NCI-H524 treated with DMSO at 0.1 percent for 48 hours (cell line): ENCODE measurements at places on chromosomes 7 and 10.

- no peak for DNase-seq
Measured at GRCh38 chr7:111132833-111133232, 41.9 kb downstream of the LRRN3 start.

DNA sequence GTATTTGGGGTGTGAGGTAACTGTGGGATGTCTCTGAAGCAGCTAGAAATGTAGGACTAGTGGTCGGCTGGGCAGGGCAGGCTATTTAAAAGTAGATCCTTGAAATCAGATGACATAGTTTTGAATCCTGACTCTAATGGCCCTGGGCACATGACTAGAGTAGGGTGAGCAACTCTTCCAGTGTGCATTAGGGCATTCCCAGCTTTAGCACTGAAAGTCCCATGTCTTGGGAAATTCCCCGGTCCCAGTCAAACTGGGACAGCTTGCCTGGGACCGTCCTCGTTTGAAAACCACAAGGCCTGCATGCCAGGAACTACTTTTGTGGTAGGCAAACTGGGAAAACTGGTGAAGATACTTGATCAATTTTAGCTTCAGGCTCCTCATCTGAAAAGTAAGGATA, 255.3 kb downstream of the PTEN start:
- no peak for DNase-seq

DNA sequence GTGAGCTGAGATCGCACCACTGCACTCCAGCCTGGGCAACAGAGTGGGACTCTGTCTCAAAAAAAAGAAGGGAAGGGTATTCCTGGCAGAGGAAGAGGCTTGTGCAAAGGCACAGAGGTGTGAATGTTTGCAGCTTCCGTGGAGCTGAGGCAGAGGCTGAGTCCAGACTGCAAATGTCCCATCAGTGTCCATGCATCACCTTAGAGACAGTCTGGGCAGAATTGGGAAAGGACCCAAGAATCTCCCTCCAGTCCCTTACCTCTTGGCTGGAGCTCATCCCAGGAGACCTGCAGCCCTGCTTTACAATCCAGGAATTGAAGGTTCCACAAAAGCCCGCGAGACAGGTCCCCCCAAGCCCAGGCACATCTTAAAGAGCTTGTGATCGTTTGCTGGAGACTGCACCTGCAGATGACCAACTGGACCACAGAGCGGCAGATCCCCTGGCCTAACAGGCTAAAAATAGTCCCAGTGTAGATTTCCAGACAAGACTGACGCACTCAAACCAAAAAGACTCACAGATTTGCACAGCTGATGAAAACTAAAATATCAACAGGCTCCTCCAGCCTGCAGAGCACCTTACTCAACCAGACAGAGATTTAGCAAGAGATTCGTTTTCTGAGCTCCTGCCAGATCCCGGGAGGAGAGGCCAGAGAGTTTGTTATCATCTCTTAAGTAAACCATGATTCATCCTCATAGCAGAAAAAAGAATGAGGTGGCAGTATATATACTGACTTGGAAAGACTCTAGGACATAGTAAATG, 22.9 kb upstream of the NANOS1 start:
- no peak for DNase-seq

DNA sequence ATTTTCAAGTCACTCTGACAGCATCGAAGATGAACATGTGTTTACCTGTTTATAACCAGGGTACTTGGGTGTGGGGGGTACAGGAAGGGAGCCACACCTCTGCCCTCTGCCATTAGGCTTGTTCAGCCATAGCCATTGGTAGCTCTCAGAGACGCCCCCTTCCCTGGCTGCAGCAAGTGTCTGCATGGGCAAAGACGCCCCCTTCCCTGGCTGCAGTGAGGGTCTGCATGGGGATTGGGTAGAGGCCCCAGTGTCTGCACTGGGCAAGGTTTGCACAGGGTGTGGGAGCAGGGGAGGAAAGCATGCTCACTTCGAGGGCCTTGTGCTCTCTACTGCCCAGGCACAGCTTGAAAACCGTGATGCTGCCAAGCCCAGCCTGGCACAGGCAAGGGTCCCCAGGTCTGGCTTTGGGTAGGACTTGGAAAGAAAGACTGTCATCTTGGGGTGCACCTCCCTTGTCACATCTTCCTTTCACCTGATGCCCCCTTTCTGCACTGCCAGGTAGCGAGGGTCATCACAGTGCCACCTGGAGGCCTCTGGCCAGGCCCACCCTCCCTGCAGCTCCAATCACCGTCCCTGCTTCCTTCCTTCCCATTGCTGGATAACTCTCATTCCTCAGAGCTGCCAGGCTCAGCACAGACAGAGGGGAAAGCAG, 3.7 kb downstream of the TMEM225B start:
- no peak for DNase-seq

DNA sequence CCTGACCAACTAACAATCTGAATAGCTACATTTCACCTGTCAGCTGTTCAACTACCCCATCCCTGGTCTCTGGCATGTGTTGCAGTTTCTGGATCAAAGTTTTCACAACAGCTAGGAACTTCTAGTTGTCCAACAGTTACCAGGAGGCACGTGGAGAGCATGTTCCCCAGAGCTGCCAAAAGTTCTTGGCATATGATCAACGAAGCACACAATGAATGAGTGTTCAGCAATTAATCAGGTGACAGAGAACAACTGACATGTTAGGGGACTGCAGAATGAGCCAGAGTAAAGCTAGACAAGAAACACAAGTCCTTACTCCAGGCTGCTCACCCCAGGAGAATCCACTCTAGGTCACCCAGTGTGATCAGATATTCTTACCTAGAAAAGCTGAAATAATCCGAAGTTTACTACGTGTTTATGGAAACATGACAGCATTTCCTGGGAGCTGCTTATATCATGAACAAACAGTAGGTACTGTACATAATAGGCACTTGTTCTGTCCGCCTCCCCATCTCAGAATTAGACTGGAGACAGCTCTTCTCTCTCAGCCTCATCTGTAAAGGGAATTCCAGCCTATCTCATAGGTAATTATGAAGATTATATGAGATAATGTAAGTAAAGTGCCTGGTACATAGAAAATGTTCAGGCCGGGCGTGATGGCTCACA, 50.6 kb downstream of the ZNF438 start:
- no peak for DNase-seq

- DNase-seq = peak; percentile 97
Measured at GRCh38 chr7:125563964-125564529, 634.4 kb upstream of the POT1 start.

GRCh38 chr7:158402471-158402870, 185.2 kb downstream of the PTPRN2 start:
- no peak for DNase-seq

- DNase-seq = no peak
Measured at GRCh38 chr10:101310529-101311184, 43.3 kb upstream of the BTRC start.

GRCh38 chr10:15245530-15245929, 77.0 kb upstream of the NMT2 start:
- DNase-seq = no peak

GRCh38 chr7:75698358-75698757, 40.4 kb downstream of the HIP1 start:
- DNase-seq = no peak

GRCh38 chr10:62613424-62613823, 191.1 kb upstream of the ADO start:
- DNase-seq = no peak

GRCh38 chr7:110187877-110188554, 902.9 kb upstream of the LRRN3 start:
- no peak for DNase-seq

GRCh38 chr10:78903341-78903940, 165.3 kb upstream of the ZMIZ1 start:
- DNase-seq = no peak

DNA sequence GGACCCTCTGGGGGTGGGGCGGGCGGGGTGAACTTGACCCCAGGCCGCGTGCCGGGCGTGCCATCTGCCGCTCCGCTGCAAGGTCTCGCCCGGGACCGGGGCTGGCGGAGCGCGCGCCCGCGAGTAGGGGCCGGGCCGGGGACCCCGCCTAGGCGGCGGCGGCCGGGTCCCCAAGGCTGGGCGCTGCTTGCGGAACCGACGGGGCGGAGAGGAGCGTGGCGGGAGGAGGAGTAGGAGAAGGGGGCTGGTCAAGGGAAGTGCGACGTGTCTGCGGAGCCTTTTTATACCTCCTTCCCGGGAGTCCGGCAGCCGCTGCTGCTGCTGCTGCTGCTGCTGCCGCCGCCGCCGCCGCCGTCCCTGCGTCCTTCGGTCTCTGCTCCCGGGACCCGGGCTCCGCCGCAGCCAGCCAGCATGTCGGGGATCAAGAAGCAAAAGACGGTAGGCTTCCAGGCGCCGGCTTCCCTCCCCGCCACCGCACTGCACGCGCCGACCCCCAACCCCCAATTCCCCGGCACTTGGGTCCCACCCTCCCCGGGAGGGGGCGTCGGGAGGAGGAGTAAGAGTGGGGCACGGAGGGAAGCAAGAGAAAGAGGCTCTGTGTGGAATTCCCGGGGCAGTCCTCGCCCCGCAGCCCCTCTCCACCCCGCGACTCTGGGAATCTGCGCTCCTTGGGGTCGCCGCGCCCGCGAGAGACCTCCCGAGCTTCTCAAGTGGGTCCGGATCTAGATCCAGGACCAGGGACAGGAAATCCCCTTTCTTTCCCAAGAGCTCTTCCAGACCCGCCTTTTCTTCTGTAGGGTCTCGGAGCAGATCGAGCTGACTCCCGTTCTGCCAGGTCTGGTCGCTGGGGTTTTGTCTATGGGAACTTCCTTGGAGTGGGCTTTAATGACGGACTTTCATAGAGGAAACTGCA, at the start of gene PAPSS2:
Gene PAPSS2 (plus strand): TSS at position 308 of the 913 bp plus-strand sequence. CDS start 104 bp downstream, at position 412.
- no peak for DNase-seq

DNA sequence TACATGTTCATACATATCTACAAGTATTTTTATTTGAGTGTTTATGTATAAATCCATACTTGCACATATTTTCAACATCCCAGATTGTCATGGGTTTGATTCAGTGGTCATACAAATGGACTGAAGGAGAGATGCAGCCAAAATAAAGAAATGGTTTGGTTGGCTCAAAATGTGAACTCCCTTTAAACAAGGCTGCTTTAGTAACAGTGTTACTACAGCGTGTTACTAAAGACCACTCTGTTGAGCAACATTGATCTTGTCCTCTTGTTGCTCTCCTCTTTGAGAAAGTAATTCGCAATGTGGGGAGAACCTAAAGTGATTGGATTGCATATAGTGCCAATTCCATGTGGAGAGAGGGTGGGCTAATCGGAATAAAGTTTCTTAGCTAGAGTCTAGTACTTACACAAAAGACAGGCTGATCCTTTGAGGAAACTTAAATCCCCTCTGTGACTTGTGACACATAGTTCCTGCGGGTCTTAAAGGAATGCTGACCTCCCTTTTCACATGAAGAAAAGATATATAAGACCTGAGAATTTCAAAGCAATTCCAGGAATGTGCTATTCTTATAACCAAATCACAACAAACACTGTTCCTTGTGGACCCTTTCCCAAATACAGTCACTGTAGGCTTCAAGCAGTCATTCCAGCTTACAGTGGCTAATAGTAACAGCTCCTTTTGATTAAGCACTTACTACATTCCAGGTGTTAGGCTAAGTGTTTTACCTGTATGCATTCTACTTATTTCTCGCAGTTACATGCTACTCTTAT, 144.3 kb downstream of the FZD1 start:
- no peak for DNase-seq

DNA sequence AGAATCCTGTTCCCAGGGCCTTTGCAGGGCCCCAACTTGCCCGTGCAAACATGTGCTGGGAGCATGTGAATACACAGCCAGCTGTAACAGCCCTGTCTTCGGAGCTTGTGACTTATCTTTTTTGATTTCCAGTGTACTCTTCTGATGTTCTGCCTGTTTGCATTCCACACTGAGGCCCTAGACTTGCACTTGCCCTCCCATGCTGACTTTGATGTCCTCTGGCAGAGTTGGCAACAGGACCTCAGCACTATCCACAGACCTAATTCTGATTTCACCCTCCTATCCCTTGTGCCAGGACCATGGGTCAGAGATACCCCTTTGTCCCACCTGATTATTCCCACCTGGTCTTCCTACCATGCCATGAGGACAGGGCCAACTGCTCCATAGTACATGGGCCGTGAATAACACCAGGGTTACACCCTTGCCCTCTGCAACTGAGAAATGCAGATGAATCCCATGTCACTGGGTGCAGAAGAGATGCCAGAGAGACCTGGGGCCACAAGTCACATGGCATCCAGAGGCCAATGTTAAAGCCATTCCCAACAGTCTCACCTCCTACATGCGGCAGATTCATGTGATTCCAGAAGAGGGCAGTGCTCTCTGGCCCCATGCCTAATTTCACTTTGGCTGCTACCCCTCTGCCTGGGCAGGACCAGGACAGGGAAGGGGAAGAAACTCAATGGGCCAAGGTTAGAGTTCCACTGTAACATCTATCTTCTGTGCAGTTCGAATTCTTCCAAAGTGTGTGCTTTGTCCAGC, 43.0 kb downstream of the SCRN1 start:
- no peak for DNase-seq

GRCh38 chr7:55061726-55062499, 43.1 kb downstream of the EGFR start:
- no peak for DNase-seq

DNA sequence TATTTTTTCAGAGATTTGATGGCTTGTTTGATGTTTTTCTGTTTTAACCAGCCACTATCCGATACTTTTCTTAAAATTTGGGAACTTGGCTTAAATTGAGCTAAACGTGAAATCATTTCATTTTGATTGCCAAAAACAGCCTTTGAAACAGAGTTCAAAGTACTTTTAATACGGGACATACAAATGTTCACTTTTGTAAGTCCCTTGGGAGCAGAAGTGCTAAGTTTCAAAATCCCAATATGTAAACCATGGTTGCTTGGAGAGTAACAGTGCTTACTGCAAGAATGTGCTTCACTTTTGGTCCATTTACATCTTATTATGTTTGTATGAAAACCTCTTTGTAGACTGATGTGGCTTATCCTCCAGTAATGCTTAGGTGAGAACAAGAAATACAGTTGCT, 10.9 kb downstream of the PNPLA8 start:
- no peak for DNase-seq

DNA sequence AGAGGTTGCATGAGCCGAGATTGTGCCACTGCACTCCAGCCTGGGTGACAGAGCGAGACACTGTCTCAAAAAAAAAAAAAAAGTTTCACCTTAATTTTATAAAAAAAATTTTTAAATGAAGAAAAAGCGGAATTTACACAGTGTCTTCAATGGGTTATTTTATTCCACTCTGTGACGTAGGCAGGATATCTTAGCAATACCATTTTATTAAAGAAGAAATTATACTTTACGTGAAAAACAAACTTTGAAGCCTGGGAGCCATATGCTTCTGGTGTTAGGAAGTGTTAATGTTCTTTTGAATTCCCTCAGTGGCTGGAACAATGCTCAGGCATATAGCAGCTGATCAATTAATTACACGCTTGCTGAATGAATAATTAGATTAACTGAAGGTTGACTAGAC, 77.7 kb downstream of the CLEC2L start:
- no peak for DNase-seq

DNA sequence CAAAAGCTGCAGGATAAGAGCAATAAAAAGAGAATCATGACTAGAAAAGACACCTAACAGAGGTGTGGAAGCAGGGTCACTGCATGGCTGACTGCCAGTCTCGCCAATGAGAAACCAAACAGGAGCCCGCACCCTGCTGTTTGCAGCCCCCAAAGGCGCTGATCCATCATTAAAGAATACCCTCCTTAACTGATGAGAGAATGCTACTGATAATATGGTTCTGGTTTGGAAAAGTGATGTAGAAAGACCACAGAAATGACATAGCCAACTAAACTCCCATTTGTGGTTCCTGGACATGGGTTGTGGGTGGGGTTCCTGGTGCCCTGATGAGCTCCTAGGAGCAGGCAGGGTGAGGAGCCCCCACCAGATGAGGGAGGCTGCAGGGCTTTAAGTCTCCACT, 207.4 kb downstream of the TNS3 start:
- DNase-seq = no peak
